ENCODE measurements at places on chromosomes 6 and 20.

DNA sequence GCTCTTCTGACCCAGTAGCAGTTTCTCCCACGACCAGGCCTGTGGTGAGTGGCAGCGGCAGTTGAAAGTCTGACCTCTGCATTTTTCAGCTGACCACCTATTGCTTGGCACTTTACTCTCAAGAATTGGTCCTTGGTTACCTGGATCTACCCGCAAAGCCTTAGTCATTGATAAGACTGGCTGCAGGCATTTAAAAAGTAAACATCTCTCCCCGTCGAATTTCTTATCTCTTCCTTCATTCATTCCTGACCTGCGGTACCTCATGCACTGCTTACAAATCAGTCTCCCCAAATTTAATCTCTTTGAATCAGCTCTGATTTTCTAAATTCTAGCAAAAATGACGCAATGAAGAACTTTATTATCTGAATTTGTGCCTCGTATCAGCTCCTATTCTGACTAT is 26.1 kb upstream of the IPCEF1 start:
- DNase-seq: no peak

GRCh38 chr6:73728548-73729205 is 32.7 kb downstream of the CD109 start:
- DNase-seq: no peak

DNA sequence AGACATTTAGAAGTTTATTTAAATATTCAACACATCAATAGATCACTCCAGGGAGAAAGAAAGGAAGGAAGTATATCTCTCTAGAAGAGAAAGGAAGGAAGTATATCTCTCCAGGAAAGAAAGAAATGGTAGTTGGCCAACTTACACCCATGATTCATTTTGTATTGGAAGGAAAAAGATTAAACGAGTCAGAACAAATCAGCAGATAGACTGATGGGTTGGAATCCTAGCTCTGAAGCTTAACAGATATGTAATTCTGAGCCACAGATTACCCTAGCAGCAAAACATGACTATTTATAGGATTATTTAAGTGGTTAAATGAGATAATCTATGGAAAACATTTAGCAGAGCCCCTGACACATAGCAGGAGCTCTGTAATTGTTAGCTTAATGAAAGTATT is 27.1 kb downstream of the COL12A1 start:
- DNase-seq: no peak

GRCh38 chr6:122818866-122819265 is 29.8 kb downstream of the SMPDL3A start:
- no peak for DNase-seq

DNA sequence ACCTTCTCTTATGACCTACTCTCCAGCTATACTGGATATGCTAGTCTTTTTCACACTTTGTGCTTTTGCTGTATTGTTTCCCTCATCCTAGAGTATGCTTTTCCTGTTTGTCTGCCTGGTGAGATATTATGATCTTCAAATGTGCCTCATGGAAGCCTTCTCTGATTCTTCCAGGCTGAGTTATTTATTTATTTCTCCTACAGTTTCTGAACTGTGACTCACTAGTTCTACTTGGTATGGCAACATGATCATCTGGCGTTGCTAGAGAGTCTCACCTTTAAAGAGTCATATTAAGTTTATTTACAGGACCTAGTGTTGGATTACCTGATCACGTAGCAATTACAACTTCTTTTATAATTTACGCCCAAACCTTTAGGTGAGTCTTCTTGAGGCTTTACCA is 81.2 kb upstream of the HDAC2 start:
- no peak for DNase-seq

- no peak for DNase-seq
These were observed 85.3 kb downstream of the LINC00237 start for GRCh38 chr20:21020659-21021471.

- DNase-seq: no peak
These were observed 14.9 kb downstream of the CRISP2 start for GRCh38 chr6:49698478-49698877.

DNA sequence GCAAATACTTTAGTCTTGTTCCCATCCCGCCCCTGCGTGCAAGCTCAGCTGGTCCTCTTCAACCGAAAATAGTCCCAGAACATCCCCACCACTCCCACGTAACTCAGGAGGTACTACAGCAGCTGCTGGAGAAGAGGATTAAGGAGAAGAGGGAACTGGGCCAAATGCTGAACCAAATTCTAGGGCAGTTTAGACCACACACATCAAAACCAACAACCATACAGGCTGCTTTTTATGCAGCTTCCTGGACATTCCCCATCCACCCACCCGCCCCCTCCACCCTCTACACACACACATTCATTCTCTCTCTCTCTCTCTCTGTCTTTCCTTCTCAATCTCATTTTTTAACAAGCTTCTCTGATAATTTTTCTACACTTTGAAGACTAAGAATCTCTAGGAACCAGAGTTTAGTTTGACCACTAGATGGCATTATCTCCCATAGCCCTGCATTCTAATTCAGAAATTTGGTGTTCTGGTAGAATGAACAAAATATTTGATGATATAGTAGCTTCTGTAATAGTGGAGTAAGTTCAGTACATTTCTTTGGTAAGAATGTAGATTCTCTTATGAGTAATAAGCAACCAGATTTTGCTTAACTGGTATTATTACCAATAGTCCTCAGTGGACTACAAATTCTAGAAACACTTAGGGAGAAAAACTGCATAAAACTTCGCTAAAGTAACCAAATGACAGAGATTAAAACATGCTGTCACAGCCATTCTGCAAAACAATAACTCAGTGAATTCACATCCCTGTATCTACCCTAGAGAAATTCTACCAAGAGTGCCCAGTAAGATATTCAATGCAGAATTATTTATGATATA is 52.1 kb upstream of the BEND6 start:
- peak; percentile 20 for DNase-seq

DNA sequence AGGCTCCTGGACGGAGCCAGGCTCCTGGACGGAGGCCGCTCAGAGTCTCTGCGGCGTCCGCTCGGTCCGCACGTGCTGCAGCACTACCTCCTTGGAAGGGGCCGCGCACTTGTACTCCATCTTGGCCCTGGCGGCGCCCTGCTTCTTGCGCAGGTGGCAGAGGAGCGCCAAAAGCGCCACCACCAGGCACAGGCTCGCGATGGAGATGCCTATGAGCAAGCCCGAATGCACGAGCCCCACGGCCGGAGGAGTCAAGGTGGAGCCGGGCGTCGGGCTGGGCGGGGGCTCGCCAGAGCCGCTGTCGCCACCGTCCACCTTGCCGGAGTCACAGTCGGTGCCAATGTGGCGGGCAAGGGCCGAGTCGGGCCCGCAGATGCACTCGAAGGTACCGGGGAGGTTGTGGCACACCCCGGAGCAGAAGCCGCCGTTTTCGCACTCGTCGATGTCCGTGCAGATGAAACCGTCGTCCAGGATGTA is 1.7 kb downstream of the THBD start:
- DNase-seq: no peak

GRCh38 chr20:37161830-37162549 is 17.1 kb upstream of the RPN2 start:
- DNase-seq: no peak

- no peak for DNase-seq
These were observed 111.3 kb downstream of the BTBD9 start for GRCh38 chr6:38528196-38528965.

- peak; percentile 79 for DNase-seq
These were observed 1.8 kb upstream of the KCNQ5 start for GRCh38 chr6:72619883-72620696.

DNA sequence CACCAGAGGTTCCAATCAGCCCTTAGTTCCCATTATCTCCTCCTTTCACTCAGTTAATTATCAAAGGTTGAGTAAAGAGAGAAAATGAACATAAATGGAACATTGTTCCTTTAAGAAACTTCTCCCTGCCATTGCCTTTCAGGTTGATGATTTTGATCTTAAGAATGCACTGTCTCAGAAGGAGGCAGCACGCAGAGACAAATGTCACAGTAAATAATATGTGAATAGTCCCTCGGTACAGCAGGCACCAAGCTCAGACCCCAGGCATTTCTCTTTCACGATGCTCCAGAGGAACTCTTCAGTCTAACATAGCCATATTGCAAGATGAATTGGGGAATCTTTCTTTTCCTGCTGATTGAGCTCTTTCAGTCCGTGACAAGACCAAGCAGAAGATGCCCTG is 435.3 kb upstream of the SPTLC3 start:
- no peak for DNase-seq

GRCh38 chr20:53768329-53768728 is 174.7 kb upstream of the ZNF217 start:
- no peak for DNase-seq

- DNase-seq: peak; percentile 61
These were observed 730 bp downstream of the INSM1 start for GRCh38 chr20:20368418-20369249.

DNA sequence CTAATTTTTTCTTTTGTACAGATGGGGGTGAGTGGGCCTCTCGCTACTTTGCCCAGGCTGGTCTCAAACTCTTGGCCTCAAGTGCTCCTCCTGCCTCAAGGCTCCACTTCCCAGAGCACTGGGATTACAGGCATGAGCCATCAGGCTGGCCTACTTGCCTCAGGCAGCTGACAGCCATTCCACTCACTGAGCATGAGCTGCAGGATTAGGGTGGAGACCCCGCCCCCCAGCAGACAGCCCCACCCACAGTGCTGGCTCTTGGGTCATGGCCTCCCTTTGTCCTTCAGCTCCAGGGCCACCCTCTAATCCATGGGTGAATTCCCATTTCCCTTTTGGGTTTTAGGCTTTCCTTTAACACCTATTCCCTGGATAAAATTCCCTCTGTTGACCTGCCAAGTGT is 82.1 kb downstream of the BFSP1 start:
- no peak for DNase-seq

GRCh38 chr20:1909097-1909496 is 13.9 kb downstream of the SIRPA start:
- DNase-seq: no peak

GRCh38 chr20:3084283-3084985 is at the start of gene AVP:
Gene AVP (minus strand): TSS chr20:3084724. CDS start chr20:3084674, 50 bp downstream.
- DNase-seq: no peak

DNA sequence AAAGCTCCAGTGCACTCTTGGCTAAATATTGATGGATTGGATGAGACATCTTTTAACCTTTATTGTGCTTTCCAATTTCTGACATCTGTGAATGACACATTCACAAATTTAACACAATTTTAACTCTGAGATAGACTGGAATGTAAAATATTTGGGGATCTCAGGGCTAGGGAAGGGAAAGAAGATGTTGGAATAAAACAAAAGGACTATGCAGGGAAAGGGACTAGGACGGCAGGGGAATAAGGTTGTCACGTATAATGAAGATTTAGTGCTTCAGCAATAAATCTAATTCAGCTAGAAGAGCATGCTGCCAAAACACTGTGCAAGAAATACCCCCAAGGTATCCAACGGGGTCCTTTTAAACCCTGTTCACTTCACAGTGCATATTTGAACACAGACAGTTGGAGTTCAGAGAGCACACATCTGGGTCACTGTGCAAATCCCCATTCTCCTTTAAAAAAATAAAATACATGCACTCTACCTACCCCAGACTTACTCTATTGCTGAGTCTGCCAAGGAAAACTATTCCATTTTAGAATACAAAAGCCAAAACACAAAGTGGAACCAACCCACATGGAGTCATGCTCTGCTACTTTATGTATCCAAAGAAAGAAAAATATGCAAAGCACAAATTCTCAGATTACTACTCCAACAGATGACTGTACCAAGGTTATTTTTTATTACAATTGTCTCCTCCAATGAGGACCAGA is 151.0 kb upstream of the RSPO3 start:
- no peak for DNase-seq

GRCh38 chr6:54366667-54367327 is 58.6 kb downstream of the TINAG start:
- no peak for DNase-seq

- DNase-seq: no peak
These were observed 9.0 kb downstream of the MYO6 start for GRCh38 chr6:75758061-75758460.

DNA sequence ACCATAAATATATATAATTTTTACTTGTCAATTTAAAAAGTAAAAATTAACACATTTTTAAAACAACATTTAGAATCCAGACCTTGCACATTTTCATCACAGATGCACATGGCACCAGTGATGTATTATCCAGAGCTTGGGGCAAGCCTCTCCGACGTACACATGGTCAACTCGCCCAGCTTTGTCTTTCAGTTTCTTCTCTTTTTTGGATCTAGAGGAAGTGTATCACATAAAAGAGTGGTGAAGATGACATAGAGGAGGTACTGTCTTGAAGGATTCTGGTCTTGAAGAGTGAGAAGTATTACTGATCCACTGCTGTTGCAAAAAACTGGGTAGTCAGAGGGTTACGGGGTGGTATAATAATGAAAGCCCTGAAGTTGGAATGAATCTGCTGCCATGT is 46.9 kb upstream of the TAB2 start:
- no peak for DNase-seq

All from GM13977 (cell line).